ENCODE measurements at places on chromosomes 1 and 21.
A peak's percentile ranks its signal among the peaks of the same experiment; 100 is the strongest.

GRCh38 chr1:184956999-184957700 is 17.2 kb downstream of the NIBAN1 start:
- no peak for DNase-seq

DNA sequence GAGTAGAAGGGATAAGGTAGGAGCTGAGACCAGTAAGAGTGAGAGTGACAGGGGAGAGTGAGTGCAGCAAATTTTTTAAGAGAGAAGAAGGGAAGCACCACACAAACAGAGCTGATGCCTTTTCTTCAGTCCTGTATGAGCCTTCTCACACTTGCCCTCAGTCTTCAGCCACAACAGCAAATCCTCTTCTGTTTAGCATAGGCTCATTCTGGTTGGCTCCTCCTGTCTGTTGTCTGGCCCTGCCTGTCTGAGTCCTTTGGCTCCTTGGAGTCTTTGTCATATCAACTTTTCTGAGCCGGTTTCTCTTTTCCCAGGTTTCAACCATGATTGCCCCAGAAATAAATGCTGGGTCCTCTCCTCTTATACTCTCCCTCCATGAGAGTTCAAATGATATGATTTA is 12.7 kb upstream of the CASQ1 start:
- DNase-seq = no peak

DNA sequence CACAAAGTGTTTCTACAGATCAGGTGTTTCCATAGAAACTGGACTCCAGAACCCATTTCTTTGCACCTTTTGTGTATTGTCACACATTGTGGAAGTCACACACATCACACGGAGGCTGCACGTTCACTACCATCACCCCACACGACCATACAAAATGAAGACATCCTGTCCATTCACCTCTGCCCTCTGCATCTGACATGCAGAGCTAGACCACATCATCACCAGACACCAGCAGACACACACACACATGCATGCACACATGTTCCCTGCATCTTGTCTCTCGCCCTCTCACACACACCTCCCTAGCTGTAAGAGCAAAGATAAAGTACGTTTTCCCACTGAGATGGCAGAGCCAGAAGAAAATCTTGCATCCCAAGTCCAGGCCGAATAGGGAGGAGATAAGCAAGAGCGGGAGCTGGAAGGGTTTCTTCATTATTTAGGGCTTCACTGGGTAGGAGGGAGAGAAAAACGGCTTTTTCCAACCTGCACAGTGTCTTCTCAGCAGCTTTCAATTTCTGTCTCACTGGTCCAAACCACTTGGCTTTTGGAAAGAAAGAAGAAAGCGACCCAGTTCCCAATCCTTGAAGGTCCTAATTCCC is 709 bp downstream of the PRELP start:
- no peak for DNase-seq

DNA sequence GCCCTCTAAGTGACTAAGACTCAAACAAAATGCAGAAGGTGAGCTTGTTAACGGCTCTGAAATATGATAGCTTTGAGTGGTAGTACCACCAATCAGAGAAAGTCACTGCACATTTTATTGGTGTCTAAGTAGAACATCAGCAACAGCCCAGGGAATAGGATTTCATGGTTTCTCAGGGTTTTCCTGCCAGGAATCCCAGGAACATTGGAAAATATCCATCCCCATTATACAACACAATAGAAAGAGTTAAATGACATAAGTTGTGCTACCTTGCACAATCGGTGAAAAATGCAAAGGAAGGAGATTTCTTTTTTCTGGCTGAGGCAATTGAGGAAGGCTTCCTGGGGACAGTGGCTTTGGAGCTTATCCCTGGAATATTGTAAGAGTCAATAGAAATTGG is 283.1 kb downstream of the HLX start:
- no peak for DNase-seq

DNA sequence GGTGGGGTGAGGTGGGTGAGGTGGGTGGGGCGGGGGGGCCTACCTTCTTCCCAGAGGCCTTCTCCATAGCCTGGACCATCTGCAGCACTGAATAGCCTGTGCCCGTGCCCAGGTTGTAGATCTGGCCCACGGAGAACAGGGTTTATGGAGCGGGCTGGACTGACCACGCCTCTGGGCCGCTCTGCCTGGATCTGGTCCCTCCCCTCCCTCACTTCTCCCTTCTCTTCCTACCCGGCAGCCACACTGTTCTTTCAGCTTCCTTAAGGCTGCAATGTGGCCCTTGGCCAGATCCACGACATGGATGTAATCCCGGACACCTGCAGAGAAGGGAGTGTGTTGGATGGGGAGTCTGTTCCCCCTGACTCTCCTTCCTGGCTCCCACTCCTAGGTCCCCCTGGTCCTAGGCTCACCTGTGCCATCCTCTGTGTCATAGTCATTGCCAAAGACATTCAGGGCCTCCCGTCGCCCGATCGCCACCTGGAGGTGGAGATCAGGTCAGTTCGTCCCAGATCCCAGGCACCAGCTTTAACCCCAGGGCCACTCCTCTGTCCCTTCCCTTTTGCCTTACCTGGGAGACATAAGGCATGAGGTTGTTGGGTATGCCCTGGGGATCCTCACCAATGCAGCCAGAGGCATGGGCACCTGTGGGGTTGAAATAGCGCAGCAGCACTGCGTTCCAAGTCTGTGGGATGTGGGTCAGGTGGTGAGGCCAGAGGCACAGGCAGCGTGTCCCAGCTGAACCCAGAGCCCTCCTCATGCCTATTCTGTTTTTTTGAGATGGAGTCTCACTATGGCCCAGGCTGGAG is 3.9 kb downstream of the GALE start:
- no peak for DNase-seq

- no peak for DNase-seq
These were observed 85.9 kb downstream of the KCNJ15 start for GRCh38 chr21:38342739-38343138.

DNA sequence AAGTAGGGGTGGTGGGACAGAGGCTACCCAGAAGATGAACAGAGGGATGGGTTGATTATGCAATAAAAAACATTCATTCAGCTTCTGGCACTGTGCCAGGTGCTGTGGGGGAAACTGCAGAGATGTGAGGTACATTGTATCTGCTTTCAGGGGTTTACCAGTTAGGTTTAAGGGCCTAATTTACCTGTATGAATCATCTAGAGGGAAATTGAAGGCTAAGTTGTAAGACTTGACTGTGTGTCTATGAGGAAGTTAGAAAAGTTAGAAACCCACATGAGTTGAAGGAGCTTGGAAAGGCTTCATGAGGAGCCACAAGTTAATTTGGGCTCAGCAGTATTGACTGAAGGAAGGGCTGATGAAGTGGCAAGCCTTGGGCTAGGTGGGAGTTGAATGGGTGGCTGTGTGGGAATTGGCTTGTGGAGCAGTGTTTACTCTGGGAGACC is 36.7 kb upstream of the APOBEC4 start:
- no peak for DNase-seq

DNA sequence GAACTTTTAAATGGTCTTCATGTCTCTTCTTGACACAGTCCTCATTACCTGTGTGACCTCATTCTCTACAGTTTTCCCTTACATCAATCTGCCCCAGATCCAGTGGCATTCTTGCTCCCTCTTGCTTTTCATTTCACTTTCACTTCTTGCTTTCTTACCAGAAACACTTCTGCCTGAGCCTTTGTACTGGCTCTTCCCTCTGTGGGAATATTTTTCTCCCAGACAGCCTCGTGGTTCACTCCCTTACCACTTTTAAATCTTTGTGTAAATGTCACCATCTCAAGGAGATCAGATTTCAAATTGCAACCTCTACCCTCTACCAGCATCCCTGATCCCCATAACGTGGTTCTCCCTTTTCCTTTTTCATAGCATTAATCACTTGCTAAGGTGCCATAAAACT is 73.2 kb downstream of the DISC1 start:
- DNase-seq = no peak

GRCh38 chr1:972726-973458 is 6.6 kb downstream of the PLEKHN1 start:
- DNase-seq = no peak

GRCh38 chr1:109213345-109213823 is 334 bp upstream of the SARS1 start:
- DNase-seq = no peak

DNA sequence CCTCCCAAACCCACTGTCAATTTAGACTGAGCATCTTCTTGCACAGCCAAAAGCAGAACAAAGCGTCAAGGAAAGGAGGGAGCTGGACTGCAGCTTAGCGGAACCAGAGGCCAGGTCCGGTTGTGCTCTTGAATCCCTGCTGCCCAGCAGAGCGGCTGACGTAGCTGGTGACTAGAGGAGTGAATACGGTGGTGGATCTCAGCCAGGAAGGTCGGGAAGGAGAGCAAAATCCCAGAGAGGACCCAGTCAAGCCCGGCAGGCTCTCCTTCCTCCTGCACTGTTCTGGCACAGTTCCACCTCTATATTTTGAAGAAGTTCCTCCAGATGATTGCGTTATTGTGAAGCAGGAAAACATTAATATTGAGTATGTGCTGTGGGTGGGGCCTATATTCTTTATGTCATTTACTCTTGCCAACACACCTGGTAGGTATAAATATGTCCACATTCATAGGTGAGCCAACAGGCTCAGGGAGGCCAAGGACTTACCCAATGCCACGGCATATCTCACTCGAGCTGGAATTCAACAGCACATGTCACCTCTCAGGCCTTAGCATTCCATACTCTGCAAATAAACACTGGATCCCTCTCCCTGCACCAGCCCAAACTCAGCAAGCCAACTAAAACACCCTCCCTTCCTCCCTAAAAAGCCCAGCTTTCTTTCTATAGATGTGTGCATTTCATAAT is 23.6 kb upstream of the ABCB10 start:
- DNase-seq = no peak

GRCh38 chr1:1262758-1263157 is 10.9 kb downstream of the UBE2J2 start:
- no peak for DNase-seq

GRCh38 chr1:27026621-27027574 is 14.2 kb upstream of the TENT5B start:
- DNase-seq = no peak

- peak; percentile 44 for DNase-seq
These were observed 37.8 kb downstream of the CDCP2 start for GRCh38 chr1:54114955-54115354.

DNA sequence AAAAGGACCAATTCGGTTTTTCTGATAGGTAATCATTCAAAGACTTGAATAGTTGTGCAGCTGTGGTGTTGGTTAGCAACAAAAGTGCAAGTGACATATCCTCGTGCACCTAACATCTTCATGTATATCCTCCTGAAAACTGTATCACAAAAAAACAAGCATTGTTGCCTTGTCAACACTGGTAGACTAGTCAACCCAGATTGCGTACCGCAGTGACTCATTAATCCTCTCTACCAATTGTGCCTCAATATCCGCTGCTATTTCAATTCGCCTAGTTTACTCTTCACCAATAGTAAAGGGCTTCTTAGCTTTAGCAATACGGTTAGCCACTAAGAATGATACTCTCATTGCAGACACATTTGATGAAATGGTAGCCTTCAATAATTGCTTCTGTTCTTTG is 3.5 kb downstream of the HHAT start:
- DNase-seq = no peak

DNA sequence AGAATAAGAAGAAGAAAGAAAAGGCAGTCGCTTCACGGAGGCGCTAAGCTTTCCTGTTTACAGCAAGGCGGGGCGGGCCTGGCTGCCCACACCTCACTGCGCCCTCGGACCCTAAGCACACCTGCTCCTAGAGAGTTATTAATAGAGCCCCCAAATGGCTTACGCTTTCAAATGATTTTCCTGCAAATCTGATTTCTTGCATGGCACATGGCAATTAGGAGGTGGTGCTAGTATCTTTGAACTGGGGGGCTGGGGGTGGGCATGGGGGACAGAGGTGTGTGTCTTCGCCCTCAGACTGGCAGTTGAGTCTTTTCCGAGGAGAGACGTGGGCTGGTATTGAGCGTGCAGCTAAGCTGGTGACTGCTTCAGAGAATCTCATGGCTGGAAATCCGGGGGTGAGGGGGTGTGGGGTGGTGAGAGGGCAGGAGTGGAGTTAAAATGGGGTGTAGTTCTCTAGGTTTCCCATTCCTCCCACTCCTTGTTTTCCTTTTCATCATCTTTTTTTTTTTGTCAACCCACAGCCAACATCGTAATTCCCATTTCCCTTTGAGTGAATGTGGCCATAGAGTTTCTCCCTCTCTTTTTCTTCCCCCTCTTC is 1.3 kb downstream of the S1PR1 start:
- no peak for DNase-seq

DNA sequence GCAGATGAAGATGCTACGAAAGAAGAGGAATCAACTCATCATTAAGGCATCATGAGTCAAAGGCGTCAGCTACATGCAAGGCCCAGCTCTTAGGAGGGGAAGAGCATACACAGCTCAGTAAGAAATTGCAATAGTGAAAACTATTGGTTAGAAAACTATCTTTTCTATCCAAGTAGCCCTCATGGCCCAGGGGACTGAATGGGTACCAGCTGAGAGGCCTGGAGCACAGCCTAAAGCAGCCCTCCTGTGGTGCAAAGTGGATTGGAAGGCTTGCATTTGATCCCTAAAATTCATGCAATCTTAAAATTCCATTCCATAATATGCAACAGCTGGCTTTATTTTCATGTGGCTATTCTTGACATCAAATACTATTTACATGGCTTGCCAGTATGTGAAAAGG is 251.8 kb upstream of the USP24 start:
- DNase-seq = no peak

DNA sequence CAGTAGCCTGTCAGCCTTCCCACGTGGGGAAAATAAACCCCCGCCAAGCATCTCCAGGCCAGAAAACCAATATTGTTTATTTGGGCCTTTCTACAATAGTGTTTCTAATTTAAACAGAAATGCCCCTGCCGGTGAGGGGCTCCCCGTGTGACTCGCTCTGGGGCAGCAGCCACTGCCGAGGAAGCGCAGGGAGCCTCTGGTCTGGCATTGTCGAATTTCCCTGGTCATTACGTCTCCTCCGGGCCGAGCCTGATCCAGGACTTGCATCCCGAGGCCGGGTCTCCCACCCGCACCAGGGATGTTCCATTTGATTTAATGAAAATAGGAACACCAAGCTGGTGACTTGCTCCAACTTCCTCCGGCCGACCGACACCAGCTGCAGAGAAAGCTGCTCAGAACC is 20.5 kb downstream of the PRDM16 start:
- DNase-seq = no peak

DNA sequence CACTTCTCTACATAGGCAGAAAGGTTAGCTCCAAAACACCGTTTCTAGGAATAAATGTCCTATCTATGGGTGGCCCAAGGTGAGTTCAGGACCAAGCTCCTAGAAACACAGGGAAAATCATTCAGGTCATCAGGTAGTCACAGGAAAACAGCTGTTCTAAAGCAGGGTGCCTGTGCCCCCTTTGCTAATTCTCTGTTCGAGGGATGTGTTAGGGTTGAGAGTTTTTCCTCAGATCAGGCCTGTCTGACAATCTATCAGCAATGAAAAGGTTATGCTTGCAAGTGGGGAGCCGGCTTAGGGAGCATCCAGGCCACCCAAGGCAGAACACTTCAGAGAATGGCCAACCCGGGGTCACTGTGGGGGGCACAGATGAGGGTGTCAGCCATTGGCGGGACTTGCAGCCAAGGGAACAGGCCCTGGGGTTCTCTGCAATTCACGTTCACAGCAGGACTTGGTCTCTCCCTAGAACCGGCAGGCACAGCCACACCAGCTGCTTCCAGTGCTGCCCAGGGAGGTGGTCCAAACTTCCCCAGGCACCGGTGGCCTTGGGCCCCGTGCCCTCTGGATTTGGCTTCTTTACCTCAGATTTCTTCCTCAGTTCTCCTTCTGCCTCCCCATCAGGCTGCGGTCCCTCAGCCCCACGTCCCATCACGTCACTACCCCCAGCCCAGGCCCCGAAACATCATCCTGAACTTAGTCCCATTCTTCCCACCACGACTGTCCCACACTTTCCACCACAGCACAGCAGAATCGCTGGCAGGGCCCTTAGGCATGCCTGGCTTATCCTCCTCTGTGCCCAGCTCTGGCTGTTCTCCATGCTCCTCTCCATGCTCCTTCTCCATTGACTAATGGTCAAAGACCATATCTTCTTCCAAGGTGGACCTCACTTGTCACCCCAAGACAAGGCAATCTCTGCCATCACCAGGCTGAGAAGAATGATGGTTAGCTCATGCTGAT is 11.0 kb downstream of the CD2 start:
- no peak for DNase-seq

All from SK-N-DZ (cell line).